ENCODE measurements at places on chromosomes 4 and X.

GRCh38 chr4:78665216-78665770, 110.9 kb upstream of the BMP2K start:
- DNase-seq, result no peak

DNA sequence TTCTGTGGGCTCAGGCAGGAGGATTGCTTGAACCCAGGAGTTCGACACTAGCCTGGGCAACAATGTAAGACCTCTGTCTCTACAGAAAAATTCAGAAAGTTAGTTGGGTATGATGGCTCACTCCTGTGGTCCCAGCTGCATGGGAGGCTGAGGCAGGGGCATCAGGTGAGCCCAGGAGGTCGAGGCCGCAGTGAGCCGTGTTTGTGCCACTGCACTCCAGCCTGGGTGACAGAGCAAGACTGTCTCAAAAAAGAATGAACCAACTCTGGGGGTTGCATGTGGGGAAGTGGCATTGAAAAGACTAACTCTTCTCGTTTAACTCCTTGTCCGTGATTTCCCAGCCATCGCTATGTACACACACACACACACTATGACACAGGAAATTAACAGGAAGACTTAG, 26.9 kb downstream of the ENOPH1 start:
- no peak for DNase-seq

DNA sequence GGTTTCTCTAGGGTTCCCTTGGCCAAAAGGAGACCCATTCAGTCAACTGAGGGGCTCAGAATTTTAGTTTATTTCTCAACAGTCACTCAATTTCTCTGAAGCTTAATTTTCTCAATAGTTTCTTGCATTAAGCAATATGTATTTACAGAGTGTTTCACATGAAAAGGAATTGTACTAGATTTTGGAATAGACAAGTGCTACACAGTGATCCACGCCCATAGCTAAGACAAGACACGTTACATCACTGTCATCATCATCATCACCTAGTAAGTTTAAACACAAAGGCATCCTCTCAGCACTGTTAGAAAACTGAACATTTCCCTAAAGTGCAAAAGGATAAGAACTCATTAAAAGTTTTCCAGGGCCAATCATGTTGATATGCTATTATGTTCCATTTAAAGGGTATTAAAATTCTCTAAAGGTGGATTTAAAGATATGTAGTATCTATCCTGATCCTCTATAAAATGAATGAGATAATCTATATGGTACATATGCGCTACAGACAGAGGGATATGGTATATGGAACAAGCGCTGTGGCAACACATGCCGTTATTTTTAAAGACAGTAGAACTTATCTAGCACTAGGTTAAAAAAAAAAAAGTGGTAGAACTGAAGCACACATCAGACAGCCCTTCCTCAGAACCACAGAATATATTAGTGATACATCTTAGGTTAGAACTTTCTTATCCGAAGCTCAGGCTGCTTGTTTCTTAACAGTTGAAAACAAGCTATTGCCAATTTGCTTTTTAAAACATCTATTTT, 12.1 kb downstream of the PPA2 start:
- DNase-seq, result no peak

DNA sequence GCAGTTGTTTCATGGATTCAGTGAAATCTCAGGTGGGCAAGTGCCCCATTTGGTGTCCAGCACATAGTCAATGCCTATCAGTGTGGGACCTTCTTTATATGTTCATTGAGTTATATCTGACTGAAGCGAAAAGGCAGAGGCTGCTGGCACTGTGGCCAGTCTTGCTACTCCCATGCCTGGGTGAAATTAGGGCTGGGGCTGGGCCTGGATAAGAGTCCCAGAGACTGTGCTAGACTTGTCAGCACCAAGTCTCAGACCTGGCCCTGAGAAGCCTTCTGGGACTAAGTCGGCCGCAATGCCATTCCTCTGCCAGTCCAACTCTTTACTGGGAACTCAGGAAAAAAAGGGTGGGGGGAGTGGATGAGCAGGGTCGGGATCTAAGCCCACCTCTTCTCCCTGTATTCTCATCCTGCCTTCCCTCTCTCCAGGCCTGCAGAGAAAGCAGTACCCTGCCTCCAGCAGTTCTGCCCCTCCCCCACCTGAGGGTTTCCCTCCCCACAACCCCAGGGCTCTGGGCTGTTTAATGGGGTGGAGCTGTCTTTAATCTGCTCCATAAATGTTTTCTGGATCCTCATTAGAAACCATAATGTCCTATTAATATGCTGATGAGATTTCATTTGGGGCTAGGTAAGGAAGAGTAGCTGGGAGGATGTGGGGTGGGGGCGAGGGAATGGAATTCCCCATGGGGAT, 153.5 kb upstream of the PJA1 start:
- no peak for DNase-seq

GRCh38 chr4:124415146-124415545, 297.4 kb downstream of the ANKRD50 start:
- DNase-seq, result peak; percentile 51

DNA sequence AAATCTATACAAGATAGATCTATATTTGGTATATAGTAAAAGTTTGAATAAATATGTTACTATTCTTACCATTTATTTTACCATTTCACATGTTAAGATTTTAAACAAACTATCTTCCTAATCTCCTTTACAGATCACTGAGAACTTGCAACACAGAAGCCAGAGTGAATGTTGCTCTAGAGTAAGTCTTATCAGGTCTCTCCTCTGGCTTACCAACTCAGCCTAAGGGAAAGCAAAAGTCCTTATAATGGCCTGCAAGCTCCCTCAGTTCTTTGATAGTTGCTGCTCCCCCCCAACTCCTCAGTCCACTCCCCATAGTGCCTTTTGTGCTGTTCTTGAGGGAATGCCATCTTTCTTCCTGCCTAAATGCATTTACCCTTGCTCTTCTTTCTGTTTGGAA, 25.7 kb upstream of the SLC7A11 start:
- DNase-seq, result no peak

GRCh38 chr4:177484613-177485021, 42.4 kb upstream of the AGA start:
- DNase-seq, result peak; percentile 91

GRCh38 chr4:930827-931193, 1.3 kb downstream of the GAK start:
- no peak for DNase-seq

GRCh38 chr4:166363198-166363597, 490.2 kb downstream of the TLL1 start:
- DNase-seq, result no peak

DNA sequence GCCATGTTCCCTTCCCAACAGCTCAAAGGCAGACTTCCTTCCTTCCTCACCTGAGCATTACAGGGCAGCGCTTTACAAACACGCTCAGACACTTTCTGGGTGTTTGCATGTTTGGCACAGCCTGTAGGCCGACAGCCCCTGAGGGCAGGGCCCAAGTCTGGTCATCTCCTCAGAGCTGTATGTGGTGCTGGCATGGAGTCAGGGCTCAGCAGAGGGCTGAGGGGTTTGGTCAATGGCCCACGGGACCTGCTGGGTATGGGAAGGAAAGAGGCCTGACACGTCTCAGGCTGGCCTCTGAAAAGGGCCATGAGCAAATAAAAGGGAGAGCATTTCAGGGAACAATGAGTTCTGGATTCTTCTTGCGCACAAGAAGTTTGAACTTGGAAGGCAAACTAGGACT, 73.8 kb upstream of the MAP3K15 start:
- no peak for DNase-seq

DNA sequence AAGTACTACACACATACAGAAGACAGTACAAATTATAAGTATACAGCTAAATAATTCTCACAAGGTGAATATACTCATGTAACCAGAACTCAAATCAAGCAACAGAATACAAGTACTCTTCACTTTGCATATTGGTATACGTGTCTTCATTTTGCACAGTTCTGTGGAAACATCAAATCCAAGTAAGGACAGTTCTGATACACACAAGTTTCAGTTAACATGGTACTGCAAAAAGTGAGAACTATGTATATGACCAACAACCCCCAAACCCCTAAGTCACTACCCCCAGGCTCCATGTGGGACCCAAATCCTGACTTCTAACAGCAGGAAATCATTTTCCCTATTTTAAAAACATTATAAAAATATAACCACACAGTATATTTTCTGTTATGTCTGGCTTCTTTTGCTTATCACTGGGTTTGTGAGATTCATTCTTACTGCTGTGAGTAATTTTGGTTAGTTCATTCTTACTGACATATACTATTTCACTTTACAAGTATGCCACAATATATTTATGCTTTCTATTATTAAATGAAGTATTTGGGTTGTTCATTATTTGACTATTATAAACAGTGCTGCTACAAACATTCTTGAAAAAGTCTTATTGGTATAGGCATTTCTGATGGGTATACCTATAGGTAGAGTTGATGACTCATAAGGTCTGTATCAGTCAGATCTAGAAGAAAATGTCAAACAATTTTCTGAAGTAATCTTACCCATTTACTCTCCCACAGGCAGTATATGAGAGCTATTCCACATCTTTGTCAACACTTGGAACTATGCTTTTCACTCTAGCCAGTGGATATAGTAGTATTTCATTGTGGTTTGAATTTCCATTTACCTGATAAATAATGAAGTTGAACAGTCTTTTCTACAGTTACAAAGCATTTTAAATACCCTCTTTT, 47.0 kb downstream of the SCLT1 start:
- no peak for DNase-seq

DNA sequence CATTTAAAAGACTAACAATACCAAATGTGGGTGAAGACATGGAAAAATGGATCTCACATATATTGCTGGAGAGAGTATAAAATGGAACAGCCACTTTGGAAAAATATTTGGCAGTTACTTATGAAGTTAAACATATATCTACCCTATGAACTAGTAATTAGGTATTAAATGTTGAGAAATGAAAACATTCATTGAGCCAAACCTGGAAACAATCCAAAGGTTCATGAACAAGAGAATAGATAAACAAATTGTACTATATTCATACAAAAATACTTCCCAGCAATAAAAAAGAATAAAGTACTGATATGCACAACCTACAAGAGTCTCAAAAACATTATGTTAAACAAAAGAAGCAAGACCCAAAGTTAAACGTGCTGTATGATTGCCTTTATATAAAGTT, 4.0 kb upstream of the EGF start:
- DNase-seq, result no peak

GRCh38 chrX:108420481-108420880, 17.7 kb downstream of the COL4A6 start:
- no peak for DNase-seq

- DNase-seq, result peak; percentile 56
Measured at GRCh38 chr4:74189331-74190043, 31.6 kb downstream of the MTHFD2L start.

DNA sequence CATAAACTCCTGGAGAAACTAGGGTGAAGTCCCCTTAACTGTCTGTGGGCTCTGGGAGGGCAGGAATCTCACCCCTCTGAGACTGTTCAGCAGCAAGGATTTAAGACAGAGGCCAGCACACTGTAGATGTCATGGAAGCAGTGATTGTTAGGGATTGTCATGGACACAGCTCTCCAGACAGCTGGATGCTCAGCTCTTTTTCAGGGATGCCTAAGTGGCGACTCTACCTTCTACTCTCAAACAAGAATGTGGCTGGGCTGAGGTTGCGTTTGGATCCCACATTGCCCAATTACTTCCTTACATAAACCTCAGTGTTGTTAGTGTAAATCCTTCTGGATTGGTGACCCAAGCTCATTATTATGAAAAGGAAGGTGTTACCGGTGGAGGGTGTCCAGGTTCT, 291.9 kb upstream of the VCX3A start:
- DNase-seq, result no peak

- peak; percentile 7 for DNase-seq
Measured at GRCh38 chrX:13761606-13762414, 27.3 kb downstream of the OFD1 start.

Measured in fibroblast of skin of right biceps (primary cell).